ENCODE measurements at places on chromosomes 6 and 20. TPM values are rescaled to one million over a fixed set of nuclear protein-coding genes. Genes with fewer than 3 reads are reported as not detected.

DSE gene
- total RNA-seq = 40.2 TPM

POLR1C gene
- 23.5 TPM for total RNA-seq

SMIM8 gene
- 13.9 TPM for total RNA-seq

LAMP5 gene
- 1.9 TPM for total RNA-seq

TLDC2 gene
- total RNA-seq = 0.59 TPM

ZBP1 gene
- total RNA-seq = 1.5 TPM

PPP1R14C gene
- 18.3 TPM for total RNA-seq

RBM24 gene
- 25.8 TPM for total RNA-seq

FAM83D gene
- 6.8 TPM for total RNA-seq

RAB44 gene
- 0.59 TPM for total RNA-seq

OR2B6 gene
- not detected for total RNA-seq

ADAM33 gene
- total RNA-seq = 53.2 TPM
